ENCODE measurements at places on chromosomes 11 and 22.

DNA sequence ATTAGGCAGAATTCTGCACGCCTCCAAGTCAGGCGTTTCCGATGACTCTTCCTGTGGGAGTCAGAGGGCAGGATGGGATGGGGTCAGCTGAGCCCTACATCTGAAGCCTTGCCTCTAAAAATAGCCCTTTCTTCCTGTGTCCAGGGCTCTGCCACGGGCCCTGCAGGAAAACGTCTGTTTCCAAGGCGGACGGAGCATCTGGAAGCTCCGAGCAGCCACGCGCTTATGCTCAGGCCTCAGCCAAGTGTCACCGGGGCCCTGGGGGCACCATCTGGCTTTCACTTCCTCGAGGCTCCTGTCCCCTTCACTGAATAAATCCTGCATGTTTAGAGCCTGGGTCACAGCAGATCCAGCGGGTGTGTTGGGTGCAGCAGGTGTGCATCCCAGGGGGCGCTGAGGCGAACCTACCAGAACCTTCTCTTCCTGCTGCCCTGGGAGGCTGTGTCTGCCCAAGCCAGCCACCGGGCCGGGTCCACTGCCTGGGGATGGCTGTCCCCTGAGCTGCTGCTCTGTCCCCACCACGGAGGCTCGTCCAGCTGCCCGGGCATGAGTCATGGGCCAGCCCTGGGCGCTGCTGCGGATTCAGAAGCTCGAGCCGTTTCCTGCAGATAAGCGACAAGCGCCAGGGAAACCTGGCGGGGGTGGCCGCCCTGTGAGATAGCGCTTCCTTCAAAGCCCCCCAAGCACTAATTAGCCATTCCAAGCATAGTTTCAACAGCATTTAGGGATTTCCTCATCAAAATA lies 32.0 kb upstream of the LINC01488 start:
- DNase-seq, result no peak

- peak; percentile 50 for DNase-seq
Observed at GRCh38 chr11:27468209-27468994, 4.2 kb downstream of the LGR4 start.

GRCh38 chr11:74318241-74318932 lies 6.9 kb upstream of the P4HA3 start:
- DNase-seq, result no peak

DNA sequence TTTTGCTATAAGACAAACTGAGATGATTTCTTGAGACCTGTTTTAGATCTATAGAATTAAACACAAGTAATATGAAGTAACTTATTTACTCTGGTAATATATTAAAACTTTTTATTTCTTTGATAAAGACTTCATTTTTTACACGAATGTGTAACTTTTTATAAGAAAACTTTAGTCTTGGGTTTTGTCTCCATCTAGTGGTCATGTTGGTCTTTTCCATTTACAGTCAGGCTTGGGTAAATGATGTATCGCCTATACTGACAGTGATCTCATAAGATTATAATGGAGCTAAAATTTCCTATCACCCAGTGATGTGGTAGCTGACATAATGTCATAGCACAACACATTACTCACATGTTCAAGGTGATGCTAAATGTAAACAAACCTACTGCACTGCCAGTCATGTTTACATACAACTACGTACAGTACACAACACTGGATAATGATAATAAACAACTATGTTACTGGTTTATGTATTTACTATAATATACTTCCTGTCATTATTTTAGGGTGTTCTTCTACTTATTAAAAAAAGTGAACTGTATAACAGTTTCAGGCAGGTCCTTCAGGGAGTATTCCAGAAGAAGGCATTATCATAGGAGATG lies 7.5 kb upstream of the C11orf97 start:
- no peak for DNase-seq

DNA sequence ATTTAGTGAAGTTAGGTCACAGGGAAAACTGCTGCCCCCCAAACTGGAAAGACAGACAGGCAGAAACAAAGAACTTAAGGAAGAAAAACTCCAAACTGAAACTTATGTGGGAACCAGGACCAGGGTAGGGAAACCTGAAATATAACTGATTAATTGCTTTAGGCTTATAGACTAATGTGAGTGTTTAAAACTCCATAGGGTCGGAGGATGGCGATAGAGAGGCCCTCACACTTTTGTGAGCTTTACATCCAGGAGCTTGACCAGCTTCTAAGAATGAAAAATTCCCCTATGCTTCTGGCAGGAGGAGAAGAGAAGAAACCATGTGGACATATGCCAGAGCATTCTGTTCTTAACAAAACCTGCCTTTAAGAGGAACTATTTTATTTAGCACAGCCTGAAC lies 598.6 kb downstream of the NELL1 start:
- DNase-seq, result no peak

DNA sequence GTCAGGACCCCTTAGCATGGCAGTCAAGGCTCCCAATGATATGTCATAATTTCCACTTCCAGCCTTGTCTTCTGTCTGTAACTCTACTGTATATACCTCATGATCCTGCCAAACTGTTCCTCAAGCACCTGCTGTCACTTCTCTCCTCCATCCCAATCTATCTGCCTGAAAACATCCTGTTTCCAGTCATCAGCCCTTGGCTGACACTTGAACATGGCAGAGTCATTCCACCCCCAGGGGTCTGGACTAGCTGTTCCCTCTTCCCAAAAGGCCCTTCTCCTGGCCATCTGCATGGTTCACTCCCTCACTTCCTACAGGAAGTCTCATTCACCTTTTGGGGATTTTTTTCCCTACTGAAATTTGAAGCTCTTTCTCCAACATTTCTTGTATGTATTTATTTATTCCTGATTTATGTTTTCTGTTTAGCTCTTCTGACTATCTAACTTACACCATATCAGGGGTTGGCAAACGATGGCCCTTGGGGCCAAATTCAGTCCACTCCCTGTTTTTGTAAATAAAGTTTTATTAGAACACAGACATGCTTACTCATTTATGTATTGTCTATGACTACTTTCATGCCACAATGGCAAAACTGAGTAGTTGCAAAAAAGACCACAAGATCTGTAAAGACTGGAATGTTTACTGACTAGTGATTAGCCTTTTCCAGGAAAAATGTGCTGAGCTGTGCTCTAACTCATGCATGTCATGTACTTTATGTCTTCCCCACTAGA lies 278.4 kb downstream of the KIRREL3 start:
- DNase-seq, result no peak

- DNase-seq, result no peak
Observed at GRCh38 chr11:30210357-30210756, 20.5 kb upstream of the FSHB start.

DNA sequence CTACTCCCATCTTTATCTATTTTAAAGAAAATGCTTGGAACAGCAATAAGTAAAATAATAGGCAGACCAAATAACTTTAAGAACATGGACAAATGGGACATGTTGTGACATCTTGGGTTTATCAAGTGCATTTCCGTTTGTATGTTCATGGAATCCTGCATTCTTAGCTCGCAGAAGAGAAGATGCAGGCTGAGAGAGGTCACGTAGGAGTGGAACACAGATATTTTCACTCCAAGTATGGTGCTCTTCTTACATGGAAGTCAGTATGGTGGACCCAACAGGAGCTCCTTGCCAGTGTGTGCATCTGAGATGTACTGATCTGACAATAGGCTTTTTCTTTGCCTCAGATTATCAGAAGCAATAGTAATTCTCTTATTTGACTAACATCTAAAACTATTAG lies 1.7 kb downstream of the E2F8 start:
- DNase-seq, result no peak

- peak; percentile 80 for DNase-seq
Observed at GRCh38 chr11:75142714-75143419, 8.0 kb upstream of the SLCO2B1 start.

- DNase-seq, result no peak
Observed at GRCh38 chr22:19057999-19058491, 64.2 kb downstream of the DGCR2 start.

GRCh38 chr11:130420478-130421198 lies 7.8 kb downstream of the ADAMTS8 start:
- no peak for DNase-seq

DNA sequence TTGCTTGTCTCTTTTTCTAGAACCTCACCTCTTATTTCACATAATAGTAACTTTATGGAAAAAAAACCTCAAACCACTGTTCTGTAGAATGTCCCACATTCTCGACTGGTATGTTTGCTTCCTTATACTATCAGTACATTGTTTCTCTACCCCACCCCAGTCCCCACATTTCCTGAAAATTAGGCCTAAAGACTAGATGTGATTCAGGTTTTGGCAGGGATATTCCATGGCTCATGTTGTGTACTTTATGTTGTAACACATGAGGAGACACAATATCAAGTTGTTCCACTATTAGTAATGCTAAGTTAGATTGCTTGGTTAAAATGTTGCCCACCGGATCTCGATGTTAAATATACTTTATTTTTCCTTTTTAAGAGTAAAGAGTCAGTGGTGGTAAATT lies 34.7 kb downstream of the DDIAS start:
- no peak for DNase-seq

GRCh38 chr11:109960831-109961230 lies 132.4 kb upstream of the ZC3H12C start:
- peak; percentile 25 for DNase-seq

GRCh38 chr11:86688398-86689179 lies 16.2 kb upstream of the ME3 start:
- DNase-seq, result no peak

GRCh38 chr22:49826603-49827270 lies 936 bp downstream of the BRD1 start:
- DNase-seq, result no peak

DNA sequence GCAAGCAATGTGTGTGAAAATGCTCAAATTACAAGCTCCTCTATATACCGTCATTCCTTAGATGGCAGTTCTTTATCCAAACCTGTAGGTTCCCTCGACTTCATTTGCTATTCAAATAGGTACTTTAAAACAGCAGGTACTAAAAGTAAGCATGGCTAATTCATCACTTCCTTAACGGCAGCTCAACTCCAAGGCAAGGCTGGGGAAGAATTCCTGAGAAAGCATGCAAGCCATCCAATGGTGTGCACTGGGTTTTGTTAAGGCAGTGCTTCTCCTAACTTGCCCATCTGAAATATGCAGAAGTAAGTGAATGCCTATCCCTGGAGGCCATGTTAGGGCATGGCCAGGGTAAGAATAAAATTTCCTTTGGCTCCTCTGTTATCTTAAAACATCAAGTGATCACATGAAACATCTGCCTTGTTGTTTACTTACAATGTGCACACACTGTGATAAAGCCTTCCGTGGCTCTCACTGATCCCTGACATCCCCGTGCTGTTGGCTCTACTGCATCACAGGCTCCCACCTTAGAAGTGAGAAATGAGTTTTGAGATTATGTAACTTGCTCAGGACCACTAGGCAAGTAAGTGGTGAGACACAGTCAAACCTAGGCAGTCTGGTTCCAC lies 52.1 kb downstream of the SMCO4 start:
- DNase-seq, result no peak

GRCh38 chr22:46710806-46711205 lies 27.2 kb downstream of the CERK start:
- no peak for DNase-seq

DNA sequence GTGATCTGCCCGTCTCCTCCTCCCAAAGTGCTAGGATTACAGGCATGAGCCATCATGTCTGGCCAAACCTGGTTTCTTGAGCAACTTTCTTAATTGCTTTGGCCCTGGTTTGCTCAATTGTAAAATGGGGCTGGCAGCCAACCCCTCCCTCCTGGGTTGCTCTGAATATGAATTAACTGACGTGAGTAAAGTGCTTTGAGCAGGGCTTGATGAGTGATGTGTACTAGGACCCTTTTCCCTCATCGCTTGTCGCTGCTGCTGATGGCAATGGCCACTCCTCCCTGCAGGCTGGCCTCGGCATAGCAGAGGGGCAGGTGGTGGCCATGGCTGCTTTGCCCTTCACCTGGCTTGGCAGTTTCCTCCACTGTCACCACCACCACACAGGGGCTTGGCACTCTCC lies 41.5 kb downstream of the RNF141 start:
- no peak for DNase-seq

- no peak for DNase-seq
Observed at GRCh38 chr22:38755155-38755910, 465 bp downstream of the SUN2 start.

GRCh38 chr11:92070026-92070889 lies 154.4 kb upstream of the FAT3 start:
- DNase-seq, result no peak

DNA sequence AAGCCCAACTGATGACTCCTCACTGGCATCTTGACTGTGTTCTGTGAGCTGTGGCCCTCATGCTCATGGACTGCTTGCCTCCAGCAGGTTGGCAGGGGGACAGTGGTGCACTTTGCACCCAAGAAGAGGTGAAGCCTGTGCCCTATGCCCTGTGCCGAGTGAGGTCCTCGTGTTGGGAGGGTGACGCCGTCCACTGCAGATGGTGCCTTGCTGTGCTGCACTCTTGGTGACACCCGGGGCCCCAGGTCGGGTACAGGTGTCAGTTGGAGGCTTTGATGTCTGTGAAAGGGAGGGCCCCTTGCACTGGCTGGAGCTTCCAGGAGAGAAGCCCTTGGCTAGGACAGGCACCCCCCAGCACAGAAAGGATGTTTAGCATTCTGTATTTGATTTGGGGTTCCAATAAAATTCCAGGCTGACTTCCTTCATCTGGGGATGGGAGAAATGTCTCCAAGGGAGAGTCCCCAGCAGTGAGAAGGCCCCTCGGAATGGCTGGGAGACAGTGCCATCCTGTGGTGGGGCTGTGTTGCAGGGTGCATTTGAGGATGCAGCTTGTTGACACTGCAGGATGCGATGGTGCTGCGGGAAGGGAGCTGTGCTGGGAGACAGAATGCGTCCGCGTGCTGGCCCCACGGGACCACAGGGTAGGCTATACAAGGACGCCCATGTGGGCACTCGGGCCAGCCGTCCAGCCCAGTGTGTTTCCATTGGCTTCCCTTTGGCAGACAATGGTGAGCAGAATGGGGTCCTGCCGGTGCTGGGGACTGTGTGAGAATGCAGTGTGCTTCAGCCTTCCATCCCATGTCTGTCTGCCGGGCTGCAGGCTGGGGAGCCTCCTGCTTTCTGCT lies 2.5 kb upstream of the ZDHHC8 start:
- DNase-seq, result no peak
